ENCODE measurements at places on chromosomes 13 and 19.

DNA sequence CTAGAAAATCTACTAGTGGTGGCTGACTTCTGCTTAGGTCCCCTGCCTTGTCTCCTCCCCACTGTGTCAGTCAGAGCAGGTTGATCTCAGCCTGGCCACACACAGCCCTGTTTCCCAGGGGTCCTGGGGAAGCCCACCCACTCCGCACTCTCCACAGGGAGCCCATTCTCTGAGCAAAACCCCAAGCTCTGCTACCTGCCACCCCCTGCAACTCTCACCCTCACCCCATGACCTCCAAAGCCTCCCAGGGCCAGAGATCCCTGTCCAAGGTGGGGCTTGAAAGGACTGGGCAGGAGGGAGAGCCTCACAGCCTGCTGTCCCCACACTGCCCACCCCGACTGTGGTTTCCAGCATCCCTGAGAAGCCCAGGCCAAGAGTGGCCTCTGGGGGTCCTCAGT, 58.8 kb upstream of the ZNF536 start:
- DNase-seq = no peak

DNA sequence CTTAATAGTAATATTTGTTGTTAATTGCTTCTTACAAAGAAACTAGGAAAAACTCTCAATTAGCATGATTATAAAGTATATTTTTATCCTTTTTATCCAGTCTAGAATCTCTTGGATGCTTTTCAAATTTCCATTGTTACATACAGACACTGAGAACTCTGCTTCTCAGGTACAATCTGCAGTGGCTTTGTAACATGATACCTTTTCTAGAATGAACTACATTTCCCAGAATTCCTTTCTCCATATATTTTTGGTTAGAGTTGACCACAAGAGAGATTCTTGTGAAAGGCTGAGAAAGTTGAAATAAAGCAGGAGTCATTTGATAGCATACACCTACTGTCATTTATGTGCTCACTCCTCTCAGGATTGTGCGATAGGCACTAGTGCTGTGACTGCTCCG, 148.6 kb downstream of the SLITRK6 start:
- DNase-seq = no peak

GRCh38 chr19:54523403-54523802, 20.8 kb downstream of the LAIR2 start:
- DNase-seq = no peak

DNA sequence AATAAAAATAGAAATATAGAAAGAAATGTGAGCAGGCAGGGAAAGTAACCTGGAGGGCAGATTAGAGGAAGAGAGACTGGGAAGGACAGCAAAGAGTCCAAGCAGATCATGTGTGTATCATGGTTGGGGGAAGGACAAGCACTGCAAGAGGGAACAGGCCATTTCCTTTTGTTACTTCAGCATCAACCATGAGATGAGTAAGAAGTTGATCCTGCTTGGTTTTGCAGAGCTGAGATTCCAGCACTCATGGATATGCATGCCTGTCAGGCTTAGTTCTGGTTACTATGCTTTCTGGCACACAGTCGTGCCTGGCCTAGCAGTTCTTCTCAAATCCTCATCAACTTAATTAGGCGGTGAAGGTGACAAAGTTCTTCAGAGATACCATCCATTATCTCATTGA, 18.1 kb downstream of the NALCN start:
- DNase-seq = no peak

All from urinary bladder (tissue), 4 donors.